GM04504 (cell line): ENCODE measurements at places on chromosomes 12 and 14.
A peak's percentile ranks its signal among the peaks of the same experiment; 100 is the strongest.

- DNase-seq: no peak
Measured at GRCh38 chr12:117261247-117261646, 71.0 kb upstream of the FBXO21 start.

GRCh38 chr12:64733857-64734256, 25.3 kb downstream of the GNS start:
- no peak for DNase-seq

- no peak for DNase-seq
Measured at GRCh38 chr12:21715386-21715785, 57.7 kb upstream of the LDHB start.

DNA sequence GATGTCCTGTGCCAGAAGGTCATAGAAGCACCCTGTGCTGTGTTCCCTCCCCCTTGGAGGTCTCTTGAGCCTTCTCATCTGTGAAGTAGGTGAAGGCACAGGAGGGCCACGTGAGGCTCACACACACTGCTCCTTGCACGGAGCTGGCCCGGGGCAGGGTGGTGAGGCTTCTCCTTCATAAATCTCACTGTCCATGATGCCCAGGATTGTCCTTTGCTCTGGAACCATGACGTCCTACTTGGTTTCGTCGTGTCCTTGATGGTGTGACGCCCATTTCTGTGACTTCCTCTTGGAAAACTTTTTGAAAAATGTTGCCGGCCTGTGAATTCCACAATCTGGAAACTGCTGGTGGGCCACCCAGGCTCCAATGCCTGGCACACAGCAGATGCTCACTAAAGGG, 34.4 kb downstream of the SH2B3 start:
- DNase-seq: no peak

DNA sequence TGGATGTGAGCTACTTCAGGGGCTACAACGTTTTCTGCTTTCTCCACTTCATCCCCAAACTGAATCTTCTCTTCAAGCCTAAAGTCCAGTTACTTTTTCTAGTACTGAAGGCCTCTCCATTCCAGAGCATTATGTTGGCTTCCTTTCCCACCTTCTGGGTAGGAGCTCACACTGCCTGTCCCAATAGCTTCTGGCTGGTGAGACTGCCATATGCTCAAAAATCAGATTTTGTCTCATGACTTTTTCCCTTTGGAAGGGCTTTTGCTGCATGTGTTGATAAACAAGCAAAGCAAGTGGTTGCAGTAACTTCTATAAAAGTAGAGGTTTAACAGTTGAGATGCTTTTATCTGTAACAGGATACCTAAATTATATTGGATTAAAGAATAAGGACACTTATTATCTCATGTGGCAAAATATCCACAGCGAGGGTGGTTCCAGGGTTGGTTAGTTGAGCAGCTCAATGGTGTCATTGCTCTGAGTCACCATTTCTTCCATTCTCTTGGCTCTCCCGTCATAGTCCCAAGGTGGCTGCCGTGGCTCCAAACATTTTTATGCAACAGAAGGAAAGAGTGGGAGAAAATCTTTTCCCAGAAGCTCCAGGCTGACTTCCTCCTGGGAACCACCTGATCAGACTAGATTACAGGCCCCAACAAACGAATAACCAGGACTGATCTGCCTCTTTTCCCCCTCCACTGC, 15.1 kb upstream of the PPFIBP1 start:
- no peak for DNase-seq

DNA sequence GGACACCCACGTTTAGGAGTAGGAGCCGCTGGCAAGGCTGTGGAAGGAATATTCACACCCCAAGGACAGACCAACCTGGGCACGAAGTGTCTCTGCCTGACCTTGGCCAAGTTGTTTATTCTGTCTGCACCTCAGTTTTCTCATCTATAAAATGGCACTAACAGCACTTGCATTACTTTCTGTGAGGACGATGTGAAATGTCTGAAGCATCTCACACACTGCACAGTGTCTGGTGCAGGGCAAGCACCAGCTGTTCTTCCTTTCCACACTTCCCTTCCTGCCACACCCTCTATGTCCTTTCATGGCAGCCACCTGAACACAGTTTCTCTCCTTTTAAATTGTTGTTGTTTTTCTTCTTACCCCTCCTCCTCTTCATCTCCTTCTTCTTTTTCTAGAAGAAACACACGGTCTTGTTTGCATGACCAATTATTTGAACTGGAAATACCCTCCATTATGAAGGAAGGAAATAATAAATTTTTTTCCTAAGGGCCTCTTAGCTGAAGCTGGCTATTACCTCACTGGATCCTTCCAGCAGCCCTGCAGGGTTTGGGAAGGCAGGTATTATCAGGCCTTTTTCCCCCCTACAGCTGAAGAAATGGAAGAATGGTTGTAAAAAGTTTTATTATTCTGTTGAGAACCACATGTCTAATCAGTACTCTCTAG, 42.9 kb upstream of the ATP23 start:
- no peak for DNase-seq

- DNase-seq: no peak
Measured at GRCh38 chr14:51928568-51928967, 60.8 kb upstream of the RTRAF start.

GRCh38 chr14:51334566-51334965, 94.5 kb downstream of the TMX1 start:
- no peak for DNase-seq

GRCh38 chr12:51531978-51532497, 59.0 kb upstream of the SCN8A start:
- peak; percentile 57 for DNase-seq

GRCh38 chr14:68367536-68367935, 425.3 kb downstream of the ZFP36L1 start:
- no peak for DNase-seq

DNA sequence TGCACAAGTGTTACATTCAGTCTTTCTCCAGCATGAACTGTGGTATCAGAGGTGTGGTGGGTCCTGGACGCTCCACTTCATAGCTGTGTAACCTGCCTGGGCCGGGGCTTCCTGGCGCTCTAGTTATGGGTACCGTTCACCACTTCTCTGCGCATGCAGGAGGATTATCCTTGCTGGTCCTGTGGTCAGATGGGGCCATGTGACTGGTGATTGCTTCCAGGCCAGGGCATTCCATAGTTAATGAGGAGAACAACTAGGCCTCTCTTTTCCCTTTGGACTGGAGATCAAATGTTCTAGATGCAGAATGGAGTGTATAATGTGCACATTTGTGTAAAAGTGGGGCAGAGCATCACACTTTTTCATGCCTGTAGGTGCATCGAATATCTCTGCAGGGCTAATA, 444.0 kb downstream of the AACS start:
- DNase-seq: no peak

DNA sequence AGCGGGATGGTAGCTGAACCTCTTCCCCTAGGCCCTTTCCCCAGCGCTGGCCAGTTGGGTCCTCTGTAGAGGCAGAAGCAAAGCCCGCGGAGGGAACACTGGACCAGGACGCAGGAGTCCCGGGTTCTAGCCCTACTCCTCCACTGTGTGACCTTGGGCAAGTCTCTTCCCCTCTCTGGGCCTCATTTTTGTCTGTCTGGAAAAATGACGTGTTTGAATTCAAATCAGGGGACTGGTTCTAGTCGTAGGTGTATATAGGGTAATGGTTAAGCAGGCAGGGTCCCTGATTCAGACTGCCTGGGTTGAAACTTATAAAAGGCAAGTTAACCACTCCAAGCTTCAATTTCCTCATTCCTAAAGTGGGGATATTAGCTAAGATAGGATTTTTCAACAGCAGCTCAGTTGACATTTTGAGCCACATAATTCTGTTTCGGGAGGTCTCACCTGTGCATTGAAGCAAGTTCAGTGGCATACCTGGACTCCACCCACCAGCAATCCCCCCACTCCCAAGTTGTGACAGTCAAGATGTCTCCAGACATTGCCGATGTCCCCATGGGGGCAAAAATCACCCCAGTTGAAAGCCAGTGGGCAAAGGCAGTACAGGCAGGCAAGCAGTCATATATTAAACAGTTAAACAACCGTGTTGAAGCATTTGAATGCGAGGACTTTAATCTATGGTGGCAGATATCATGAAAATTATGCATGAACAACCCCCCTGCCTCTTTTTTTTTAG, 899 bp downstream of the TPCN1 start:
- no peak for DNase-seq

DNA sequence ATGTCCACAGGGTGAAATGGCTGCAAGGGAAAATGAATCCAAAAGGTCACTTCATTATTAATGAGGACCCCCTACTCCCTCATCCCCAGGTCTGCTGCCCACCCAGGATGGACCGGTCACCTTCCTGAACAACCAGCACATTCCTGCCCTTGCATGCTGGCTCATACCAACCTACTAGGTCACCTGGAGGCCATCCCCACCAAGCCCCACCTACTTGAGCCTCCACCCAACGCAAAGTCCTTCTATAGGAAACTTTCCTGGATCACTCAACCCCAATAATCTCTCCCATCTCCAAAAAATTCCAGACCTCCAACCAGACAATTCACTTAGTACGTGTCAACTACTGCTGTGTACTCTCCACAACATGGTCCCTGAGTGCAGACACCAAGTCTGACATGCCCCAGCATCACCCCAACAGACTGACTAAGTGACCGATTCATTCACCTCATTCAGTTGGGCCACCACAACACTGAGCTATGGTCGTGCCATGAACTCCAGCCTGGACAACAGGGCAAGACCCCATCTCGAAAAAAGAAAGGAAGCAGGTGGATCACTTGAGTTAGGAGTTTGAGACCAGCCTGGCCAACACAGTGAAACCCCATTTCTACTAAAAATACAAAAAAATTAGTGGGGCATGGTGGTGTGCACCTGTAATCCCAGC, 18.1 kb downstream of the CLMN start:
- DNase-seq: no peak

GRCh38 chr12:92253301-92253700, 107.7 kb upstream of the BTG1 start:
- peak; percentile 10 for DNase-seq

DNA sequence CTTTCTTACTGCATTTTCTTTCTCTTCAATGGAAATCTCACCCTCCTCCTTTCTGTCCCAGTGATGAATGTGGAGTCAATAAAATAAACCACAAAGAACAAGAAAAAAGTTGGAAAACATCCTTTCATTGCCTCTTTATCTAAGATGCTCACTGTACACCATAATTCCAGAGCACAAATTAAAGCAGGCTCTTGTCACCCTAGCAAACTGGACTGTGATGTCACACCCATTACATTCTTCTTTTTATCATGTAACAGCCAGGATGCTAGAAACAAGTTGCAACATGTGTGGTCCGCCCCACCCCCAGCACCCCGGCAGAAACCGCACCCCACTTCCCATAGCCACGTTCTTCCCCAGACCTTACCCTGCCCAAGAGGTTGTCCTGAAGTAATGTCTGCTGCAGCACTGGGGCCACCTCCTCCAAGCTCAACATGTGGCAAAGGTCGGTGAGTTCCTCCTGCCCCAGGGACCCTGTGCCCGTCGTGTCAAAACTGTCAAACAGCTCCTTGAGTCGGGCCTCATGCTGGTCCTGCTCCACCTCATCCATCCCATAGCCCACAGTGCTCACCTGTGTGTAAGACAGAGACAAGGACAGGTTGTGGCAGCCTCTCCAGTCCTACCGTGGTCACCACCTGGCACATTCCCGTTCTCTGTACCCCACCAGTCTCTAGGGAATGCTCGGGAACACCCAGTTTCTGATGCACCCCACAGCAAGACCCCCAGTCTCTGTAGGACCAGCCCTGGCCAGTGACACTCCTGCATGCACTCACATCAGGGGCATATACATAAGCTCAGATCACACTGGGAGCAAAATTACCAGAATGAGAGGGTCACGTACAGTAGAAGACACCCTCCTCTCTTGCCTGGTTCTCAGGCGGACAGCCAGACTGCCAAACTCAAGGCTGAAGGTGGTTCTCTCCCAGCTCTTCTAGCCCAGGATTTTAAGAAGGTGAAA, 9.2 kb downstream of the NIN start:
- no peak for DNase-seq

GRCh38 chr14:63501429-63501828, 41.7 kb downstream of the PPP2R5E start:
- DNase-seq: no peak

DNA sequence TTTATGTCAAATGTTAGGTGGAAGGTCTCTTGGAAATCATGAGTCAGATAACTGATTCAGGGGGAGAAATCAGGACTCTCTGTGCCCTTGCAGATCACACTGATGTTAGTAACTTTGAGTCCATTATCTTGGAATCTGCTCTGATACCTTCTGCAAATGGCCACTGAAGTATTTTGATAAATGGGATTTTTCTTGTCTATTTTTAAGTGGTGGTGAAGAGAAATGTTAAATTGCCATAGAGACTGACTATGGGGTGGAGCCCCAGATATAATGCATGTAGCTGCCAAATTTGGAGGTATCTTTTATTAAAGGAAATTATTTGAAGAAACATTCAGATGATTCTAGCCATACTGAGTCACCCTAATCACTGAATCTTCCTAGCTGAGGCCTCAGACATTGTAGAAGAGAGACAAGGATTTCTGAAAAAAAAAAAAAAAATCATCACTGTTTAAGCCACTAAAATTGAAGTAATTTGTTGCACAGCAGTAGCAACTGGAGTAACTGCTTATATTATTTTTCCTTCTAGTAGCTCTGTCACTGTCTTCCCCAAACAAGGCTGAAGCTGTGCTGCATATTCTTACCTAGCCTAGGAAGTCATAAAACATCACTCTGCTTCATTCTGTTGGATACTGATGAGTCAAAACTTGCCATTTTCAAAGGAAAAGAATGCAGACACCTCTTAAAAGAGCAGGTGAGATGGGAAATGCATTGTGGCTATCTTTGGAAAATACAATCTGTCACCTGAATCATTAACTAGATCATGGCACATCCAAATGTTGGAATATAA, 36.0 kb upstream of the CLEC14A start:
- DNase-seq: no peak

- DNase-seq: no peak
Measured at GRCh38 chr12:113983265-113983664, 17.1 kb upstream of the RBM19 start.

DNA sequence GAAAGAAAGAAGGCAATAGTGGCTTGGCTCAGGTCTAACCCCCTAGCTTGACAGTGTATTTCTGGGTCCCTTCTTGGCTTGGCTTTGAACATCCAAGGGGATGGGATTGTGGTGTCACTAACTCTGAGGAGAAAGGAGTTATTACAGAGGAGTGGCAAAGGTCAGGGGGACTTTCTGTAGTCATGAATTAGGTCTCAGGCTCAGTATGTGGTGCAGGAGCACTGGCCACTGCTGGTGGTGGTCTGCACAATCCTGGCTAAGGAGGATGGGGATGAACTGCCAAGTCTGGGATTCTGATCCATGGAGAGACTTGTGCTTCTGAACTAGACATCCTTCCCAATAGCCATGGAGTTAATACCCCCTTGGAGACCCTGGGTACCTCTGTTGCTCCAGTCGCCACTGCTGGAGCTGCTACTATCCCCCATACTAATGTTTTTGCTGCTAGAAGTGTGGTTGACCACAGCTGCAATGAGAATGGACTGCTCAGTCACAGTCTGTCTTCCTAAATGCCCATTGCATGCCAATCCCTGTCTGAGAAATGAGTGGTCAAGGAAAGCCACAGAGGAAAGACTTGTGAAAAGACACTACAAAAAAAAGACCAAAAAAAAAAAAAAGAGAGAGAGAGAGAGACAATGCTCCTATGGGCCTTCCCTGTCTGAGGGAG, 32.5 kb downstream of the KRT76 start:
- DNase-seq: no peak

- no peak for DNase-seq
Measured at GRCh38 chr14:57287745-57288144, 19.0 kb downstream of the AP5M1 start.

GRCh38 chr14:34059925-34060650, 109.2 kb upstream of the EGLN3 start:
- DNase-seq: no peak
